LNCaP clone FGC (cell line): ENCODE measurements at places on chromosomes 4 and X.

- no peak for DNase-seq
These were observed 62.1 kb downstream of the TBC1D14 start for GRCh38 chr4:6971536-6972374.

GRCh38 chrX:152641996-152642395, 4.3 kb downstream of the GABRQ start:
- DNase-seq = no peak

- DNase-seq = no peak
These were observed 17.6 kb downstream of the ADRA2C start for GRCh38 chr4:3783693-3784306.

GRCh38 chr4:25823632-25824031, 39.2 kb downstream of the SEL1L3 start:
- no peak for DNase-seq

- no peak for DNase-seq
These were observed 58.2 kb upstream of the DYNLT3 start for GRCh38 chrX:37905436-37906147.

DNA sequence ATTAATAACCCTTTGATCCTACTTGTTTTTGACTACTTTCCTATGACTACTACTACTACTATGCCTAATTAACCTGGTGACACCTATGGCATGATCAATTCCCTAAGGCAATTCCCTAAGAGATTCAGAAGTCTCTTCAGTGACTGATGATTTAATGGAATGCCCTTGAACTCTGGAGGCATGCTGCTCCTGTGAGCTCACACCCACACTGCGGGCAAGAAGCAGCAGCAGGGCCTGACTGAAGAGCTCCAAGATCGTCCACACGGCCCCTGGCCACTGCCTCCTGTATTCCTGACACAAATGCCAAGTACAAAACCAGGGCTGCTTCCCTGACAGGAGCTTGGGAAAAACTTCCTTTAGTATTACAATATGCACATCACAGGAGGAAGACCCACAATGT, 74.2 kb upstream of the STS start:
- DNase-seq = no peak

GRCh38 chr4:121373841-121374240, 7.0 kb downstream of the QRFPR start:
- DNase-seq = no peak

DNA sequence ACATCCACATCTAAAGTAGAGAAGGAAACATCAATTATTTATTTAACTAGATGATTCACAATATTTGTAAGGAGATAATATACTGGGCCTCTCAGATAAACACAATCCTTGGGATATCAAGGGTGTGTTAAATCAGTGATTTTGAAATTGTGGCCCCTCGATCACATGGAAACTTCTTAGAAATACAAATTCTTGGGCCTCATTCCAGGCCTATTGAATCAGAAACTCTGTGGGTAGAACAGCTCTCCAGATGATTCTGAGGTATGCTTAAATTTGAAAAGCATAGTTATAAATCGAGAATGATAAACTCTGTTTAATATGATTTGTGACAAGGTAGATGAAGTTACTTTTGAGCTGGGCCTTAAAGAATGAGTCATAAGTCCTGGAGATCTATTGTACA, 64.3 kb upstream of the GPR174 start:
- no peak for DNase-seq

DNA sequence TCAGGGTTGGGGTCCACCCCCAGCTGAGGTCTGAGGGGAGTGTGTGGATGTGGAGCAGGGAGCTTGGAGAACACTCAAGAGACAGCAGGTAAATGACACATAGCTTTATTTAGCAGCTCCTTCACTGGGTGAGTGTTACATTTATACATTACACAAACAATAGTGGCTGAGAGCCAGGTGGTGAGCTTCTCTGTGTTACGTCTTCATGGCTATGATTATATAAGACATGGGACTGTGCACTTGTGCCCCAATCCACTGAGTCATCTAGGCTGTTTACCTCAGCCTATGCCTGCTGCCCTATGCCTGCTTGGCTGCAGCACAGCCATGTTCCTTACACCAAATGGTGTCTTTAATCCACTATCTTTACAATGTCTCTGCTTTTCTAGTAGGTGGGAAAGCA, 459.6 kb downstream of the AFF2 start:
- no peak for DNase-seq

DNA sequence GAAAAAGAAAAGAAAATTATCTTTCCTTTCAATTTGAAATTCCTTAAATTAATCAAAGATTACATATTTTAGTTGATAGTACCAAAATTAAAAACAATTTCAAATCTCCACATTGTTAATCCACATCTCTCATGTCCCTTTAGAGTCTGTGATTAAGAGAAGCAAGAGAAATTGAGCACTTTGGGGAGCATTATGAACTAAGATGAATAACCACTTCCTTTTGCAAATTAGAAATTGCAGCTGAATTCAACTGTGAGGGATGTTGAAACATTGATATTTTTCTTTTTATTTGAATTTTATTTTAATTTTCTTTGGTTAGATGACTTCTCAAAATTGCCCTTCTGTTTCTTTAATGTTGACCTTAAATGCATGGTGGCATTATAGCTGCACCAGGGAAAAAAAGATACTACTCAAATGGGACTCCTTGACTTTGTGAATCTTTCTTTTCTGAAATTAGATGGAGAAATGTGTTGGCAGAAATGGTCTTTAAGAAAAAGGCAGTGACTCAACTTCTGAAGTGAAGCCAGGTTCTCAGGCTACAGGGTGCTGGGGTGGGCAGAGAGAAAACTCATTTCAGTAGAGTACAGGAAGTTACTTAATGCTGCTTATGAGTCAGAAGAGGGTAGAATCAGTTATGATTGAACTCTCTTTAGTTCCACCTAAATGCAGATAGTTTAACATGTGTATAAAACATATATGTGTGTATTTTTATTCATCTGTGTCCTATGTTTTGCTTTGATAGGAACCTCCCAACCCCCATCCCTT, 92.0 kb upstream of the TNIP3 start:
- DNase-seq = no peak

GRCh38 chr4:128916832-128917231, 107.3 kb downstream of the JADE1 start:
- DNase-seq = no peak

DNA sequence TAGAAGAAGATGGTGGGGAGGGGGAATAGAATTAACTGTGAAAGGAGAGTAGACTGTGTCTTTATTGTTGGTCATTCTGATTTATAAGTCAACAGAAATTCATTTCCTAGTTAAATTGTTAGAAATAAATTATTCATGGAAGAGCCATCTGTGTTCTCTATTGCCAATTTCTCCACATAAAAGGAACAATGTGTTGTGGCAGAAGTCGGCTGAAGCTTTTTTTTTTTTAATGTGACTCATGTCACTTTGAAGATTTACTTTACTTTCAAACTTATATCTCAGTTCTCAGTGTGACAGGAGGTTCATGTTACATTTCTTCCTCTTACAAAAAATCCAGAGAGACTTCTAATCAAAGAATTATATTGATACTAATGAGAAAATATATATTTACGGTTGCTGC, 60.5 kb downstream of the CPE start:
- DNase-seq = no peak

DNA sequence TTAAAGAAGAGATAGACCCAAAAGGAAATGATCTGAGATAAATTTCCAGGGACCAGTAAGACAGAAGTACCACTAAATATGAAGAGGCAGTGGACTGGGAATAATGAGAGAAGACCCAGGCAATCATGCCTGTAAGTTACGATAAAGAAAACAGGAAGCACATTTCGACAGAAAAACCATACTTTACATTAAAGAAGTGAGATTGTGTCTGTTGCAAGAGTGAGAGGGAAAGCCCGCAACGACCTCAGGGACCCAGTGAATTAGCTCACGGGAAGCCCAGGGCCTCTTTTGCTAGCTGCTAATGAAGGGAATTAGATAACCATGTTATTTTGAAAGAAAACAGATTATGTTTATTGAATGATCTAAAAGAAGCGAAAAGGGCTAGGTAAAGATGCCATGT, 28.9 kb upstream of the ACSL1 start:
- no peak for DNase-seq

- DNase-seq = no peak
These were observed 55.3 kb downstream of the SOD3 start for GRCh38 chr4:24850674-24851073.

GRCh38 chr4:153483432-153484418, 17.6 kb downstream of the TMEM131L start:
- no peak for DNase-seq

DNA sequence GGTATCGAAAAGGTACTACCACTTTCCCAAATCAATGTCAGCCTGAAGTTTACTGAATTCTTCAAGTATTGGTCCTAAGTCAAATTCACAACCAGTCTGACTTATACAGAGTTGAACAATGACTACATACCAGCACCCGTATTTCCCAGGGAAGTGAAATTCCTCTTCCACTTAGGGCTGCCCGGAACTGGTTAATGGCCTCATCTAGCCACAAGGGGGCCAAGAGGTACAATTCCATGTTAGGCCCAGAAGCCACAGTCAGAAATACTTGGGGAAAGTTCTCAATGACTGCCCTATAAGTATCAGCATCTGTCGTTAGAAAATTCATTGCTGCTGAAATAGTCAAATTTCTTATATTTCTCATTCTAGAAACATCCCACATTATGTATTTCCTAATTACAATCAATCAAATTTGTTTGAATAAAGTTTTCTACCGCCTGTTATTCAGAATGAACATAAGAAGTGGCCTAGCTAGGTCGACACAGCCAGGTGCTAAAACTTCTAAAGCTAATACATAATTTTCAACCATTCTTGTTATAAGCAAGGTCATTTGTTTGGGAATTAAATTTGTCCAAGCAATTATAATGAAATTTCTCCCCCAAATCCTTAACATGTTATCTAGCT, 5.6 kb upstream of the PCDH7 start:
- peak; percentile 1 for DNase-seq

DNA sequence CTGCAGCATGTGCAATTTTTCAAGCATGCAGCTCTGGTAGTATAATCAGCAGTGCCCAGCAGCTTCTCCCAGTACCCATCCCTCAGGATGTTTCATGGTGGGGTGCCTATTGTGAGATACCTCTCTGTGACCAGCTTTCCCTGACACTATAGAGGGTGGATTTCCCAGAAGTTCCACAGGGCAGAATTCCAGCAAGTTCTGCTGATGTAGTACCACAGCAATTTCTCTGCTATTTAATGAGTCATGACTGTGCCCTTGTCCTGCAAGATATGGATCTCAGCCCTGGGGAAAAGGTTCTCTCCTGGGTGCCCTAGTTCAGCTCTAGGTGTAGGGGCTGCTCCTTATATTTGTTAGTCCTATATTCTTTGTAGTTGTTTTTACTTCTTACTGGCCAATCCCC, 174.8 kb downstream of the ENOX2 start:
- DNase-seq = no peak

DNA sequence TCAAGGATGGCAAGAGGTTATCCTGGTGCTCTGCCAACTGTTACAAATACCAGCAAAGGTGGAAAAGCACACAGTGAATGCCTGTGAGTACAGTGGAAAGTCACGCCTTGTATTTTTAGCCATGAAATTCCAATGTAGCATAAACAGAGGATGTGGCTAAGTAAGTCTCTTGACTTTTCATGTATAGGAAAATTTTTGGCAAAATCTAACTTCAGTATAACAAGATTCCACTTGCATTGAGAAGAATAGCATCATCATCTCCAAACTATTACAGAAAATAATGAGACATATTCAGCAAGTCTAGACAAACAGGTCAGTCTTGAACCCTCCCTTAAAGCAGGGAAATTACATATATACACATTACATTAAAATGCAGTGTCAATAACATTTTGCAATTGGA, 7.9 kb downstream of the SLC10A6 start:
- no peak for DNase-seq

DNA sequence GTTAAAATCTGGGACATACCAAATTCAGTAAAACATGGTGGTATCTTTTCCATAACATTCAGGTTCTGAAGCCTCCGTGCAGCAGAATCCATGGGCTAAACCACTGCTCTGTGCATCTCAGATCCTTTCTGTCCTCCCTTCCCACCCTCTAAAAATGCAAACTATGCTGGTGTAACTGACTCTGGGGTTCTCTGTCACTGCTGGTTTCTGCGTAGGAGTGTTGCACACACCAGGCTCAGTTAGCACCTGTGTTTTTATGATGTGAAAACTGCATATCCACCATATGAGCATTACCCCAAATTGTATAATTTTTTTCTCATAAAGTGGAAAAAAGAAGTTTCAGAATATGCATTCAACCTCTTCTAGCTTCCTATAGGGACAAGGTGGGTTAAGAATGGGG, 22.4 kb upstream of the IL21 start:
- DNase-seq = no peak
